ENCODE measurements at places on chromosomes 4 and X.
A peak's percentile ranks its signal among the peaks of the same experiment; 100 is the strongest.

DNA sequence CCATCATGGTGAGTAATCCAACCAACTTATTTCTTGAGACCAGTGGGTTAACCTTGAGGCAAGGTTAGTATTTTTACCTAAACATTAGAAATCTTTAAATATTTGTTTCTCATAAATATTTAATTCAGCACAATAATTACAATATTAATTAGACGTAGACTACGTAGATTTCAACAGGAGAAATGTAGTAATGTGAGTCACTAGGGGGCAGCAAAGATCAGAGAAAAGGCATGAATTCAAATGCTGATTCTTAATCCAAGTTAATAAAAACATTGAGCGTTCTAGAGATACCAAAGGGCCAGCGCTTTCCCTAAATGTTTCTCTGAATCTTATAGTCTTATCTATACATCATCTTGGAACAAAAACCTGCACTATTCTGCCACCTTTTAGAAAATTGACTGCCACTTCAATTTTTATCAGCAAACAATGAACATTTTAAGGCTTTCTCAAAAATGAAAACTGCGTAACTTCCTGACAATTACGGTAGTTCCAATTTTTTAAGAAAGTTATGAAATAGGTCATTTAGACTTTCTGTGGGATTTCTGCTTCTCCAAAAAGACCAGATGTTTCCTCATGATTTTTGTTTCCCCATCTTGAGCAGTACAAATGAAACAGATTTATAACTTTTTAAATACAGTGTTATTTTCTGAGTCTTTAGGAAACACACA lies 180.7 kb downstream of the GASK1B start:
- DNase-seq, result peak; percentile 50

DNA sequence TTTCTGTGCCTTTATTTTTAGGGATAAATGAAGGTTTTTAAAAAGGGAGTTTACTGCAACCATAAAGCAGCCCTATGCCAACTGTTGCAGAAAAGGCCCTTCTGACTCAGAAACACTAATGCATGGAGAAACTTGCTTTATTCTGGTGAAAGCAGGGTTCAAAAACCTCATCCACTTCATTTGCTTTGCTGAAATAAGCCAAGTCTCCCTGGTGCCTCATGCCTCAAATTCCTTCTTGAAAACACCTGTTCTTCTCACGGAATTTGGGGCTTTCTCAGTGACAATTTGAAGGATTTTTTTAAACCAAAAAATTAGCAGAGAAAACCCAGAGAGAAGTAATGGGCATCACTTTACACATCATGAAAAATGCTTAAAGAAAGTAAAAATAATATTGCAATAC lies 349.0 kb downstream of the PCDH7 start:
- no peak for DNase-seq

DNA sequence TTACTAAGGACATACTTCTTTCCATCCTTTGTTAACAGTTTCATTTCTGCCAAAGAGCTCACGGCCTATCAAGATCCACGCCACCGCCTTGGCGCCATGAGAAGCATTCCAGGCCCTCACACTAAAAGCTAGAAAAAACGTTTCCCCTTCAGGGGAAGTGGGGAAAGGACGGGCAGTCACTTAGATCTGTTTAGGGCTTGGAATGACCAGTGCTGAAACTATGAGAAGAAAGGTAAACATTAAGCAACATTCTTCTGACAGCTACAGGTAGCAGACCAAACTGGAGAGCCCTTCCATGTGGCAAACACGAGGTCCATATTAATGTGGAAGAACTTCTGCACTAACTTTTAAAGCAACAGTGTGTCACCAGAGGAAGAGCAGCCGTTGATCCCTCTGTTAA lies 146.7 kb downstream of the SH3KBP1 start:
- no peak for DNase-seq

GRCh38 chr4:143354990-143355389 lies 18.3 kb downstream of the GAB1 start:
- DNase-seq, result no peak

DNA sequence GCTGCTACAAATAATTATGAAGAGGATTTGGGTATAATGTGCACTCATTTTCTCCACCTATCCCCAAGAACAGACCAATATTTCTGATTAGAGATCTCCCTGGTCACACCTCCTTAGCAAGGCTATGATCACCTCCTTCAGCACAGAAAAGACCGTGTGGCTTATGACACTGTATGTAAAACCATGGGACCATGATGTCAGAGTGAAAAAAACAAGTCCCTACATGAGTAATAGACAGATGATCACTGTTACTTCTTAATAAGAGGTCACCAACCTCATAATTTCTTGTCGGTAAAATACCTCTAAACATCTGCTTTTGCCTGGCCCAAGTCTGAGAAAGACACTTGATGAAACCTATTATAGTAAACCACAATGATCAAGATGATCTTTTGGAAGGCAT lies 330.6 kb upstream of the F9 start:
- DNase-seq, result no peak

- DNase-seq, result no peak
These were observed 81.9 kb upstream of the HPGD start for GRCh38 chr4:174604198-174604597.
